ENCODE measurements at places on chromosomes 3 and 15.

DNA sequence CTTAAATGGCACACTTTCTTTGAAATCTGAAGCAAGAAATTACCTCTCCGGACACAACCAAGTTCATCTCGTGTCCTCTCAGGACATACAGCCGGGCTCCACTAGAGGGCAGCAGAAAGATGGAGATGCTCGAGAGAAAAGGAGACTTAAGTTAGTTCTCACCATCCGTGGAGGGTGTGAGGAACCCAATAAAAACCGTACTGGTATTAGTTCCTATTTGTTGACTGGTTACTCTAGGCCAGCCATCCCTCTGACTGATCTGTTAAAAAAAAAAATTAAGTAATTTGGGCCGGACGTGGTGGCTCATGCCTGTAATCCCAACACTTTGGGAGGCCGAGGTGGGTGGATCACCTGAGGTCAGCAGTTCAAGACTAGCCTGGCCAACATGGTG lies 7.9 kb upstream of the CYP11A1 start:
- peak; percentile 79 for DNase-seq

DNA sequence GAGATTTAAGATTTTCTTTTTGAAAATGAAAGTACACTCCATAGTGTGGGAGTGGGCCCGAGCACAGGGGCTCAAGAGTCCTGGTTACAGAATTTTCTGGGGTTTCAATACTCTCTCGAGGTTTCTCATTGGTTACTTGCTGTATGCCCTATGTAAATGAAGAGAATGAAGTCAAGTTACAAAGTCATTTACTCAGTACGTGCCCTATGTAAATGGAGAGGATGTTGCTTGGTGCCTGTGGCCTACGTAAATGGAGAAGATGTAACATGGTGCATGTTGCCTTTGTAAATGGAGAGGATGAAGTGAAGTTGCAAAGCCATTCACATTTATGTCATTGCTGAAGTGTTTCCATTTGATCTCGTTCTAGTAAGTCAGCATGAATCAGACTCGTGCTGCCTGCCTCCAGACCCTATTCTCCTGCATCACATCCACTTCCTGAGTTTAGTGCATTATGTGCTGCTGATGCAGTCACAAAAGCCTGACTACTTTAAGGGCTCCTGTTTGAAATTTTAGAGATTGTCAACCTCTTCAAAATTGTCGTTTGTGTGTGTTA lies 302.0 kb downstream of the ZBBX start:
- no peak for DNase-seq

DNA sequence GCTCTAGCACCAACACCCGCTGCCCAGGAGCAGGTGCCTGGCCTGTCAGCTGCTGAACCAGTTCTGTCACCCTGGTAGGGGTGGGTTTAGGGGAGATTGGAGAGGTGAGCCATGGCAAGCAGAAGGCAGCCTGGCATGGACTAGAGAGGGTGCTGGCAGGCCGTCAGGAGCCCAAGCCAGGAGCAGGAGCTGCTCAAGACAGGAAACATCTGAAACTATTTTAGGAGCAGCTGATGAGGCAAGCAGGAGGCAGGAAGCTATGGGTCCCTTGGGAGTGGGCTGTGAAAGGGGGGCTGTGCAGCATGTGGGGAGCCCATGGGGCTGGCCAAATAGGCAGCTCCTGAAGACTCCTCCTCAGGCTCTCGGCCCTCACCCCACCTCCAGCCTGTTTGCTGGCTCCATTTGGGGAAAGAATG lies 2.3 kb downstream of the INKA1 start:
- peak; percentile 93 for DNase-seq

DNA sequence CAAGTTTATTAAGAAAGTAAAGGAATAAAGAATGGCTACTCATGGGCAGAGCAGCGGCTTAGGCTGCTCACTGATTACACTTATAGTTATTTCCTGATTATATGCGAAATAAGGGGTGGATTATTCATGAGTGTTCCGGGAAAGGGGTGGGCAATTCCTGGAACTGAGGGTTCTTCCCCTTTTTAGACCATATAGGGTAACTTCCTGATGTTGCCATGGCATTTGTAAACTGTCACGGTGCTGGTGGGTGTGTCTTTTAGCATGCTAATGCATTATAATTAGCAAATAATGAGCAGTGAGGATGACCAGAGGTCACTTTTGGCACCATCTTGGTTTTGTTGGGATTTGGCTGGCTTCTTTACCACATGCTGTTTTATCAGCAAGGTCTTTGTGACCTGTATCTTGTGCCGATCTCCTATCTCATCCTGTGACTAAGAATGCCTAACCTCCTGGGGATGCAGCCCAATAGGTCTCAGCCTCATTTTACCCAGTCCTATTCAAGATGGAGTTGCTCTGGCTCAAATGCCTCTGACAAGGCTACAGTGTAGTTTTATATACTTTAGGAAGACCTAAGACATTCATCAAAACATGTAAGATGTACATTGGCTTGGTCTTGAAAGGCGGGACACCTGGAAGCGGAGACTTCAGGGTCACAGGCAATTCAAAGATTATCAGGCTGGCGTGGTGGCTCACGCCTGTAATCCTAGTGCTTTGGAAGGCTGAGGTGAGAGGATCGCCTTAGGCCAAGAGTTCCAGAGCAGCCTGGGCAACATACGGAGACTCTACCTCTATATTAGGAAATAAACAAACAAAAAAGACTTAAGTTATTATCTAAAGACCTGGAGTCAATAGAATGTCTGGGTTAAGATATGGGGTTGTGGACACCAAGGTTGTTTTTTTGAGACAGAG lies 3.2 kb upstream of the BLOC1S6 start:
- DNase-seq, result no peak

DNA sequence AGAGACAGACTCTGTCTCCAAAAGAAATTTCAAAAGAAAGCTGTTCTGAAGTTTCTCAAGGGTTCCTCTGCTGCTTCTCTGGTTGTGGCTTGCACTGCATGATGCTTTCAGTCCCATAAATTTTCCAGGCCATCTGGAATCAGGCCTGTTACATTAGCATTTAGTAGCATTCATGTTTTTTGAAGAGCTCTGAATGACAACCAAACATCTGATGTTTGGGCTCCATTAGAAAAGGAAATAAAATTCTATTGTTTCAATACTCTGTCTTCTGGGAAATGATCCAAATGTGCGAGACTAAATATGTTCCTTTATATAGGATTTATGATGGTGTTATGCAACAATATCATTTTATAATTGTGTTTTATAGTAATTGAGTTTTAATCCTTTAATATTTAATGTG lies 455.8 kb downstream of the GABRG3 start:
- no peak for DNase-seq
